Ammon's horn (tissue), 1 donor: ENCODE measurements at places on chromosomes 1 and 21.

- DNase-seq: no peak
Measured at GRCh38 chr1:110348050-110348449, 8.9 kb downstream of the RBM15 start.

- no peak for DNase-seq
Measured at GRCh38 chr1:169692756-169693460, 18.5 kb downstream of the SELL start.

- no peak for DNase-seq
Measured at GRCh38 chr1:48869116-48869893, 92.6 kb upstream of the BEND5 start.

- DNase-seq: no peak
Measured at GRCh38 chr1:8164670-8165069, 138.6 kb upstream of the ERRFI1 start.

- DNase-seq: no peak
Measured at GRCh38 chr1:44292651-44293050, 62.4 kb downstream of the ERI3 start.

DNA sequence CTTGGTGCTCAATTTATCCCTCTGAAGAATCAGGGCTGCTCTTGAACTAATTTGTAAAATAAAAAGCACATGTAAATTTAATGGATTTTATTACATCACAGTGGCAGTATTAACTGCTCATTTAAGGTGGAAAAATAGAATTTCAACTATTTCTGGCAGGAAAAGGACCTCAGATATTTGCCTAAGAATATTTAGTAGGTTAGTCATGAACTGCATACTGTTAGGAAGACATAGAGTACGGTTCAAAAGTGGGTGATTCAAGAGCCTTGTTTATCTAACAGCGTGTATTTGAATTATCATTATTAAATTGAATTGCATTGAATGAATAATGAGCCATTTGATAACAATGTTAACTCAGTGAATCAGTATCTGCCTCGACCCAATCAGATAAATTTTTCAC lies 248.8 kb upstream of the PBX1 start:
- DNase-seq: no peak
